ENCODE measurements at places on chromosomes 4 and X.
A peak's percentile ranks its signal among the peaks of the same experiment; 100 is the strongest.

DNA sequence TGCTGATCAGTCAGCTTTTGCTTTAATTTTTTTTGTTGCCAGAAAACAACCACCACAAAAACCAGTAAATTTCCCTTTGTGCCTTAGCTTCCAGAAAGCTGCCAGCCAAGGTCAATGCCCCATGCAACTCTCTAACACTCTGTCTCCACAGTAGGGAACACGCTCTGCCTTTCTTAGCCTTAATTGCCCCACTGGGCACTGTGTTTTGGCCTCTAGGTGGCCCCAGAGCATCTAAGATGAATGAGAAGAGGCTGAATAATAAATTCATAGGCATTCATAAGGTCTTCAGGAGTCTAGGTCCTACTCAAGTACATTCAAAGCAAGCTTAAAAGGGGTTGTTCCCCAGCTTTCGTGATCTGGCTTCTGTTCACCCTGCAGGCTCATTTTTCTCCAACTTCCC is 57.7 kb upstream of the PASD1 start:
- no peak for DNase-seq

DNA sequence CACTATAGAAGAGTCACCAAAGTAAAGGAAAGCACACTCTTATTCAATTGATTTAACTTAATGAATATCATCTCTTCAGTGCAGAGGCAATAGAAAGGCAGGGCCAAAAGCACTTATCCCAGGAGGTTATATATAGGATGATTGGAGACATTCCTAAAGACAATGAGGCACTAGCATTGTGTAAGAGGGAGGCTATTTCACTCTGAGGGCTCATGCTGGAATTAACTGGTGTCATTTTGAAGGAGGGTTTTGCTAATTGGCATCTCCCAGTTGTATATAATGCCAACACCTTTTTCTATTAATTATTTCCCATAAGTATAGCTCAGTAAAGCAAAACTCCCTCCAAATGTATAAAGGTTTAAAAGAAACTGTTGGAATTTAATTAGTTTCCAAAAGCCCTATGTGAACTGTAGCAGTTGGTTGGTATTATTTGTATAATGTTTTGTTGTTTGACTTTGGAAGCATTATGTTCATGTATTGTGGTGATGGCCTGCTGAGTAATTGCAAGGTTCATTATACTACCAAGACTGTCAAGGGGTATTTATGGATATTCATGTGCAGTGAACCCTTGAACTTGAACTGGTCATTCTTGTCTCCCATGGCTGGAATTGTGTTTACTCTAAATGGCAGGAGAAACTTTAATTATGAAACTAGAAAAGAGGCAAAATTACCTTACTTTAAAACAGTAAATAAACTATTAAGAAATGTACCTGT is 270.3 kb downstream of the BMPR1B start:
- no peak for DNase-seq

DNA sequence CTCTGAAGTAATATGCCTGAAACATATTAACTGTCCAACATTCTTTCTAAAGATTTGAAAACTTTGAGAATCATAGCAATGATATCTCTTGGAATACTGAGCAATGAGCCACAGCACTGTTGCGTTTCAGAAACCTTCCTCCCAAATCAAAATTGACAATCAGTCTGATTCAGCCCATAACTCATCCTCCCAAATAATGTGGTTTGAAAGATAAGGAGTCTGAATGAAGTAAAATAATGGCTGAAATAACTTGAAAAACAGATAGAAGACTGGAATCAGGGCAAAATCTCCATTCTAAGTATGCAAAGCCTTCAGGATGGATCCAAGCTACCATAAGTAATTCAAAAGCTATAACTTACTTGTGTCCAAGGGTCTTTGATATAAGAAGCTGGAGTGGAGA is 98.6 kb upstream of the PLS3 start:
- DNase-seq, result no peak

- no peak for DNase-seq
These were observed 5.1 kb upstream of the TMEM271 start for GRCh38 chr4:581181-581580.

DNA sequence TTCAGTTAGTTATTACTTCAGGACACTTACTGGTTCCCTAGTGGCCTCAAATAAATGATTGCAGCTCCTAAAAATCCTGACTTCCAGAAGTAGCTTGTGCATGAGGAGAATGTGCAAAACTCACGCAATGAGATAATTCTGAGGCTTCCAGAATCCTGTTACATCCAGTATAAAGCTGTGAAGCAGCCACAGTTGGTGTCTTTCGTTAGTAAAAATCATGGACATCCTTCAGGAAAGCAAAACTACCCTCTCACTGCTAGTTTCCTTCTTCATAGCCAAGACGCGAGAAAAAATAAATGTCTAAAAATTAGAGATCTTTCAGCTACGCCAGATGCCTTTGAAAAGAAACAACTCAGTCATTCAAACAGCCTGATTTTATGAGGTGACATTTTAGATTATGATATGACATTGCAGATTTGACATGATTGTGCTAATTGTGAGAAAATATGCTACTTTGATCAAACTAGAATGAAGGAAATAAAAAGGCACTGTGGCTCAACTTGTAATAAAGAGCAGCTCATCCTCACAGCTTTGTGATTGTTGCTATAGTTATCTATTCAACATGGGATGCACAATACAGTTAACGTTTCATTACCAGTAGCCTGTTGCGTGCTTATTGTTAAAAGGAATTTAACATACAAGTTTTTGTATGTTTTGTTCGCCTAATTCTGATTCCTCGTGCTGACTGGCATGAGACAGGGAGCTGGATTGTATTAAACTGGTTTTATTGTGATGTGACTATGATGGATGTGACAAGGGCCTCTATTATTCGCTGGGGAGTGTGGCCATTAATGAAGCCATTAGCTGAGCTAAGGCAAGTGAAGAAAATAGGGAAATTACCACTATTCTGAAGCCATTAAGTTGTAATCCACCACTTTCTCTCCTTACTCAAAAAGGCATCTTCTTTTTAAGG is 40.5 kb downstream of the AFF2 start:
- no peak for DNase-seq

DNA sequence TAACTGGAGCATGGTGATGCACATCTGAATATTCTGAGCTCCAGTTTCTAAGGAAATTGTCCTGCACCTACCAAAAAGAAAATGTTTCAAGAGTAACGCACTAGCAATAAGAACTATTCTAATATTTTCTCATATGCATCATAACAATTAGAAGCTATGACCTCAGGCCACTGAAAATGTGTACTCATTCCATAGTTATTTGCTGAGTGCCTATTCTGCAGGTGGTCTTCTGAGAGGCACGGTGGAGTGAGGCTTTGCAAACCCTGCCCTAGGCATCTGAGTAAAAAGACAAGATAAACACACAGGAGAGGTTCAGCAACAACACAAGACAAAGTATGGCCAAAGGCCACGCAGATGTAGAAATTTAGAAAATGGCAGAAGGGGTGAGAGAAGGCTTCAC is 23.7 kb downstream of the SLC10A6 start:
- DNase-seq, result no peak

GRCh38 chr4:99868126-99868596 is 26.1 kb downstream of the LAMTOR3 start:
- DNase-seq, result no peak

DNA sequence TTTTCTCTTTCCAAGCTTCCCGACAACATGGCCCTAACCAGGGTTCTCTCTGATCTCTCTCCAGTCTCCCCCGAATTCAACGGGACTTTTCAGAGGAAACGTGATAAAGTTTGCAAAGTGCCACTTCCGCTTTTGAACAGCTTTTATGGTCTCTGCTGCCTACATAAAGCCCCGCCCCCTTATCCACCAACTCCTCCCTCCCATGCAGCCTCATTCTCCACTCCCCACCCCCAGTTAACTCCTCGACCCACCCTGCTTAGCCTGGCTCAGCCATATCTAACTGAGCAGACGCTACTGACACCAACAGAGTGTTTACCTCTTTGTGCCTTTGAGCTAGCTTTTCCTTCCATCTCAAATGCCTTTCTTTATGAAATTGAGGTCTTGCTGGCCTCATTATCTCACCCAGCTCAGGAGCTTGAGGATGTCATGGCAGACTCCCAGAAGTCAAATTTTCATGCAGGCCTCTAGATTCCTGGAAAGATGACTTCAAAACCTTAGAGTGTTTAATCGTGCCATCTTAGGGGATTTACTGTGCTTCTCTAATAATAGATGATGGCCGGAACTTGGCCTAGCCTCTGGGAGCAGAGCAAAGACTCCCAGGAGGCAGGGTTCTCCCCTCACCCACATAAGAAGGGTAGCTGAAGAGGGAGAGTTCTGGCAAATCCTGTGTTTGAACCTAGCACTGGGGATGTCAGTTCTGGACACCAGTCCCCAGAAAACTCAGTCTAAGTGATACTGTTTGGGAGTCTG is 606.0 kb downstream of the BCOR start:
- peak; percentile 8 for DNase-seq

- DNase-seq, result no peak
These were observed 209.5 kb upstream of the AFF2 start for GRCh38 chrX:148290931-148291330.

GRCh38 chrX:5236096-5236495 is 992.6 kb downstream of the NLGN4X start:
- DNase-seq, result no peak

- no peak for DNase-seq
These were observed 163.3 kb upstream of the LEF1 start for GRCh38 chr4:108331905-108332632.

DNA sequence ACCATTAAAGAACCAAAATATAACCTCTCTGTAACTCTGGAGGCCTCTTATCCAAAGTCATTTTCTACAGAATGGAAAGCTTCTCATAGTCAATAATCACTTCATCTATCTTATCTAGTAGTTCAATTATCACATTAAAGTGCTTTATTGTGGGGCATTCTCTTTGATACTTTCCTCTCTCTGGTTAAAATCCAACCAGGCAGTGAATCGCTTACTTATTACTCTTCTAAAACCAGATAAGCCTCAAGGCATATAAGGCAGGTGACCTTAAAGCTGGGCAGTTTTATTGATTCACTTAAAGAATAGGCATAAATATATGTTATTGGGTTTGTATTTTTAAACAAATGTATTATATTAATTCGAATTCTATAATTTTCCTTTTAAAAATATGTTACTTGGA is 2162.1 kb upstream of the TENM3 start:
- DNase-seq, result no peak

- no peak for DNase-seq
These were observed 43.7 kb downstream of the MAGEA9 start for GRCh38 chrX:149825424-149825823.

- DNase-seq, result no peak
These were observed 251.2 kb downstream of the PAPSS1 start for GRCh38 chr4:107468812-107469211.

DNA sequence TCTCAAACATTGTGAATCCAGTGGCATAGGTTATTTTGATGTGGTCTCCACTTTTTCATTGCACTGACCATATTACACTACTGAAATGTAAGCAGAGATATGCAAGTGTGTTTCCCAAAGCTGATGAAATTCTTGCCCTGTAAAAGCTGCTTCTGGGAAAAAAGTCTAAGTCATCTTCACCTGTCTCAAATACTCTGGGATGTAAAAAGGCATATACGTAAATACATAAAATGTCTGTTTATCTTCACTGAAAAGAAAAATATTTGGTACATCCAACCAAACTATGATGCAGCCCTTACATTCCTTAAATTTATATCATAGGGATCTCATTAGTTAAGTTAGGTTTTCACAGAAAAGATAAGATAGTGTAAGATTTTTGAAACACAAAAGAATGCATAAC is 7.9 kb downstream of the KDR start:
- no peak for DNase-seq

DNA sequence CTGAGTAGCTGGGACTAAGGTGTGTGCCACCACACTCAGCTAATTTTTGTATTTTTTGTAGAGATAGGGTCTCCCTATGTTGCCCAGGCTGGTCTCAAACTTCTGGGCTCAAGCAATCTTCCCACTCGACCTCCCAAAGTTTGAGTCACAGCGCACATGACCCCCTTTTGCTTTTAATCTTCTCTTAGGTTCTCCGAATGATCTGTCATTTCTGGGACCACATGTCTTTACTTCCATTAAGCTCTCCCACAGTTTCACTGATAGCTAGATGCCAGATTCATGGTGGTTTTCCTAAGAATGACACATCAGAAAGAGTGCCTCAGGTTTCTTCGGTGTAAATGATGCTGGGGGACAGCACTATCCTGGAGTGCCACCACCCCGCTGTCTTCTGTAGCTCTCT is 17.9 kb downstream of the PRKX start:
- no peak for DNase-seq

- DNase-seq, result no peak
These were observed 639.8 kb upstream of the DIPK2B start for GRCh38 chrX:45840411-45840950.

GRCh38 chr4:66943112-66943511 is 602.2 kb downstream of the CENPC start:
- DNase-seq, result no peak

GRCh38 chr4:77432717-77433417 is 172.8 kb upstream of the CXCL13 start:
- no peak for DNase-seq

DNA sequence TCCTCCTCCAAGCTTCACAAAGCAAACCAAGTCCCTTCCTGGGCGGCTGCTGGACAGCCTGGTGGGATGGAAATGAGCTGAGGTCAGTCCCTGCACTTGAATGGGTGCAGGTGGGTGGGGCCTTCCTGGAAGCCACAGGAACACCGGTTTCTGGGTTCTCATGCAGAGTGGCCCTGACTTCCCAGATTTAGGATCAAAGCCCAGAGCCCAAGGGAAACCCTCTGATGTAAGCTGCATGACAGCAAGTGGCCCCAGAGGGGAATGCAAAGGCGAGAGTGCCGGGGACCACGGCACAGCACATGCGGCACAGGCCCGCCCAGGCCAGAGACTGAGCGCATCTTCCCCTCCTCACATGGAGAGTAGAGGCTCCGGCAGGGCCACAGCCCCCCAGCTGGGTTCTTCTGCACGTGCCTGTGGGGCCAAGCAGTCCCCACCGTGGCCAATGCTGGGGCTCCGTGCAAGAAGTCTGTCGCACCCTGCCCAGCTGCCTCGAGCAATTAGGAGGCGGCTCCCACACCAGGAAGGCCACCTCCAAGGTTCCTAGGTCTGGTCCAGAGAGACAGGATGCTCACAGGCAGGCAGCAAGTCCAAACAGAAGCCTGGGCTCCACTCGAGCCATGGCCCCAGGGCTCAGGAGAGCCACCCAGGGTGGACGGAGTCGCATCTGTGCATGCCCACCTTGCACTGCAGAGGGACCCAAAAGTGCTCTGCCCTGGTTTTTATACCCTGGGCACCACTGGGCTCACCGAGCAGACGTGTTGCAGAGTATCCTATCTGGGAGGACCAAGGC is 83.0 kb downstream of the HTRA3 start:
- no peak for DNase-seq

DNA sequence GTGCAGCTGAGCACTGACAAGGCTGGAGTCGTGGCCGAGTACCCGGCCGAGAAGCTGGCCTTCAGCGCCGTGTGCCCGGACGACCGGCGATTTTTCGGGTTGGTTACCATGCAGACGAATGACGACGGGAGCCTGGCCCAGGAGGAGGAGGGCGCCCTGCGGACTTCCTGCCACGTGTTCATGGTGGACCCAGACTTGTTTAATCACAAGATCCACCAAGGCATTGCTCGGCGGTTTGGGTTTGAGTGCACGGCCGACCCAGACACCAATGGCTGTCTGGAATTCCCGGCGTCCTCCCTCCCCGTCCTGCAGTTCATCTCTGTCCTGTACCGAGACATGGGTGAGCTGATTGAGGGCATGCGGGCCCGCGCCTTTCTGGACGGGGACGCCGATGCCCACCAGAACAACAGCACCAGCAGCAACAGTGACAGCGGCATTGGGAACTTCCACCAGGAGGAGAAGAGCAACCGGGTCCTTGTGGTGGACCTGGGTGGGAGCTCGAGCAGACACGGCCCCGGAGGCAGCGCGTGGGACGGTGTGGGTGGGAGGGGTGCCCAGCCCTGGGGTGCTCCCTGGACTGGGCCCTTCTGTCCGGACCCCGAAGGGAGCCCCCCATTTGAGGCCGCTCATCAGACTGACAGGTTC is 24.3 kb downstream of the RGS12 start:
- no peak for DNase-seq
